HEK293T (cell line): ENCODE measurements at places on chromosomes 11 and 22.
A peak's percentile ranks its signal among the peaks of the same experiment; 100 is the strongest.

DNA sequence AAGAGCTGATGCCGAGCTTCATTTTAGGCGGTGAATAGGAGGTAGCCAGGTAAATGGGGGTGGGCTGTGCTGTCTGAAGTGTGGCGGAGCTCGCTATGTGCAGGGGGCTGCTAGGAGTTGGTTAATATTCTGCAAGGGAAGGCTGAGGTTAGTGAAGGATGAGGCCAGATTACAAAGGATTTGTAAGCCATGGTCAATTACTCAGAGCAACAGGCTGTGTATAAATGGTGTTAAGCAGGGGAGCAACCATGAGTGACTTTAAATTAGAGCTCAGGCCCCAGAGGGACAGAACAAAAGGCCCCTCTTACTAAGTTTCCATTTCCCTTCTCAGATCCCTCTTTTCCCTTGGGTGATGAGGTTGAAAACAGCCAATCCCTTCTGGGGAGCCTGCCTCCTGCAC, 7.3 kb upstream of the MCAM start:
- no peak for DNase-seq

DNA sequence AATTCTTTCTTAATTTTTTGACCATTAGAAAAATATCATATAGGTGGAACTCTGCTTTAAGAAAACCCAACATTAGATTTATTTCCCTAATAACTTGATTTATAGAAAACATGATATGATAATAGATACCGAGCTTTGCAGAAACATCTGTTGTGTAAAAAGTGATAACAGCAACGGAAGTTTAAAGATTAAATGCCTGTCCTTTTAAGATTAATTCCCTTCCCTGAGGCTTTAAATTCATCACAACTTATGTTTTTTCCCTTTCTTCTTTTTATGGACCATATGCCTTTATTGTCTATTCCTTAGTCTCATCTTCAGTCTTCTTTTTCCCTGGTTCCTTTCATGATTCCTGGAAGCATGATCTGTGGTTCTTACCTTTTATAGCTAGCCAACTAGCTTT, 1.9 kb downstream of the USP47 start:
- no peak for DNase-seq

- DNase-seq: no peak
These were observed 156.9 kb upstream of the HSD17B12 start for GRCh38 chr11:43523632-43524031.

GRCh38 chr11:128715691-128716561, 22.1 kb downstream of the FLI1 start:
- DNase-seq: no peak

DNA sequence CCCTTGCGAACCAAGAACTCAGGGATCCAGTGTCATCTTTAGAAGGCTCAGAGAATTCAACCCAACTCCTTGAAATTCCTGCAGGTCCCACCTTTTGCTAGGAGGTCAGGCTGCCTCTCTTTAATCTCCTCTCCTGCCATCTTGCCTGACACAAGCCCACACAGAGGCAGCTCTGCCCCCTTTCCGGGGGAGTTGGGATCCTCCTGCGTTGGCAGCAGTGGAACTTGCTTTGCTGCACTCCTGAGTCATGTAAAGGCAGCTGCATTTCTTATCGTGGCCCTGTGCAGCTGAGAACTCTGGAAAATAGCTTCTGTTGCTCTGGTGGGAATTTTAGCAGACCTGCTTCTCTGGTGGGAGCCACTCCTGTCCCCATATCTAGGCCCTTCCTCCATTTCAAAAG, 142.3 kb upstream of the TBCEL start:
- DNase-seq: no peak

DNA sequence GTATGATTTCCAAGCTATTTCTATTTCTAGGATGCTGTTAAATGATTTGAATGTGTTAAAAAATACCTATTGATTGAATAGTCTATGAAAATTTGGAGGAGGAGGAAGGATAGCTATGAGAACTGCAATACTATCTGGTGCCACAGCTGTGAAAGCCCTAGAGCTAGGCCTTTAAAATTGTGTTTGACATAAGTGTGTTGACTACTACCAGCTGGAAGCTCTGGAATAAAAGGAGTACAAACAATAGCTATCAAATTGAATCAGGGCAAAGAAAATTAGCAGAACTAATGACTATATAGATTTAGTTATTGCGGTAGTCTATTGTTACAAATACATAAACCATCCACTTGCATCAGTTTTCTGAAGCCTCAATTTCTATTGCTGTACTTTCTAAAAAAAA, 124.8 kb upstream of the CNTN5 start:
- DNase-seq: no peak

DNA sequence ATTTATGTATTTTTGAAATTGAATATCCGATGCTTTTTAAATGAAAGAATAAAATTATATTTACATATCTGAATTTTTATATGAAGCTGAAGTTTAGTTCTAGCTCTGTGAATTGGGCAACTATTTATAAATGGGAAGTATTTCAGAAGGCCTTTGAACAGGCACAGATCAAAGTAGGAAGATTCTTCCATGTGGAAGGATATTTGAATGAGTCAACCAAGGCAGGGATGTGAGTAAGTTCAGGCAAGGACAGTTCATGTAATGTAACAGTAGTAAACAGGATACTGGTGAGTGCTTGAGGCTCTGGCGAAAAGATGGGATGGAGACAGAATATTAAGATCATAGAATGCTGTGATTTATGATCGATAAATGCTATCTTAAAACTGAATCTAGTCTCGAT, 417.8 kb upstream of the CCDC179 start:
- DNase-seq: no peak

DNA sequence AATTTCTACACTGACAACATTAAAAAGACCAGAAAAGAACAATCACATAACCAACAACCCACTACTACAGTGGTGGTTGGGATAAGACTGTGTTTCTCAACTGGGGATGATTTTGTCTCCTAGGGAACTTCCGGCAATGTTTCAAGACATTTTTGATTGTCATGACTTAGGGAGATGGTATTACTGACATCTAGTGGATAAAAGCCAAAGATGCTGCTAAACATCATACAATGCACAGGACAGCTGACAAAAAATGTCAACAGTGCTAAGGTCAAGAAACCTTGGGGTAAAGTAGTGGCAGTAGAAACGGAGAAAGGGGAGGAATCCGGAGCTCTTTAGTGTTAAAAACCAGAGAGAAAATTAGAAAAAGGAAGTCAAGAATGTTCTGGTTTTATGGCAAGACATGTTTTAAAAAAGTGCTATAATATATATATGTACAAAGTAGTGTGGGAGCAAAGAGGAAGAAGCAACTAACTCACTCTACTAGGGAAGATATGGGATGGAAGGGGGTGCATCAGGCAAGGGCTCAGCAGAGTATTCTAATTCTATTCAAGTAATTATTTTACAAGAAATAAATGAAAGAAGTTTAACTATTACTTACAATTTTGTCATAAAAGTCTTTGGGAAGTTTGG, 37.2 kb downstream of the CKAP5 start:
- DNase-seq: peak; percentile 14

- DNase-seq: no peak
These were observed 18.6 kb upstream of the NXPE4 start for GRCh38 chr11:114614127-114614720.

GRCh38 chr22:42869888-42870480, 12.9 kb upstream of the ARFGAP3 start:
- DNase-seq: no peak

- no peak for DNase-seq
These were observed 28.4 kb upstream of the HMOX1 start for GRCh38 chr22:35352214-35353111.

- no peak for DNase-seq
These were observed 259.7 kb downstream of the INSC start for GRCh38 chr11:15374418-15374817.

DNA sequence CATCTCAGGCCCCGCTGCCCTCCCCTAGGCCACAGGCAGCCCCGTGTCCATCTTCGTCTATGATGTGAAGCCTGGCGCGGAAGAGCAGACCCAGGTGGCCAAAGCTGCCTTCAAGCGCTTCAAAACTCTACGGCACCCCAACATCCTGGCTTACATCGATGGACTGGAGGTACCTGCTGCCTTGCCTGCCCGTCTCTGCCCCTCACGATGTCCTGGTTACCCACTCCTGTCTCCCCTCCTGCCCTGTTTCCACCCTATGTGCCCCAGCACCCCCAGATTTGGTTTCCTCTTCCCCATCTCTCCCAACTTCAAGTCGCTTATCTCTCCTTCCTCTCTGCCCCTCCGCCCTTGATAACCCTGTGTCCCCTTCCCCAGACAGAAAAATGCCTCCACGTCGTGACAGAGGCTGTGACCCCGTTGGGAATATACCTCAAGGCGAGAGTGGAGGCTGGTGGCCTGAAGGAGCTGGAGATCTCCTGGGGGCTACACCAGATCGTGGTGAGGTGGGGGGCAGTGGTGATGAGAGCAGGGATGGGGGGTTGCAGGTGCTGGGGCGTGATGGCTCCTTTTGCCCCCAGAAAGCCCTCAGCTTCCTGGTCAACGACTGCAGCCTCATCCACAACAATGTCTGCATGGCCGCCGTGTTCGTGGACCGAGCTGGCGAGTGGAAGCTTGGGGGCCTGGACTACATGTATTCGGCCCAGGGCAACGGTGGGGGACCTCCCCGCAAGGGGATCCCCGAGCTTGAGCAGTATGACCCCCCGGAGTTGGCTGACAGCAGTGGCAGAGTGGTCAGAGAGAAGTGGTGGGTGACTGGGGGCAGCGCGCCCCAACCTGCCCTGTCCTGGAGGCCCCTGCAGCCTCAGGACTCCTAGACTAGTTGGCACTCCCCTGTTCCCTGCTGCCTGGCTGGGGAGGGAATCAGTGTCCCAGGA, 930 bp downstream of the SCYL1 start:
- no peak for DNase-seq

GRCh38 chr11:67344264-67344663, 9.1 kb downstream of the POLD4 start:
- peak; percentile 1 for DNase-seq

- DNase-seq: no peak
These were observed 86.7 kb upstream of the DDI1 start for GRCh38 chr11:103949781-103950180.

DNA sequence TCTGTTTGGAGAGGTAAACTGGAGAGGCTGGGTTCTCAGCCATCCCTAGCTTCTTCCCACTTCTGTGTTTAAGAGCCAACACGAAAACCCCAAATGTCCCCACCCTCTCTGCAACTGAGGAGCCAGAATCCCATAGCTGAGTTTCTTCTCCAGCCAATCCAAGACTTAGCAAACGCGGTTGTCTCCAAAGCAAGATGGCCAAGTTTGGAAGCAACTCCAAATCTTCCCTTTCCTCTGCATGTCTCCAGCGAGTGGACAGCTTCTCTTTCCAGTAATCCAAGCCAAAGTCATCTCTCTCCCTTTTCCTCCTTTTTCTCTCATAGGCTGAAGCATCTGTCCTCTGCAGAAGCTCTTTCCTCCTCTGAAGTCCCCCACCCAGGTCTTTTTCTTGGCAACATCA, 539.2 kb downstream of the MIAT start:
- no peak for DNase-seq

GRCh38 chr11:44949160-44950030, 1.3 kb downstream of the TP53I11 start:
- DNase-seq: peak; percentile 50

- no peak for DNase-seq
These were observed 7.9 kb downstream of the NCAM1 start for GRCh38 chr11:112968941-112969713.

- no peak for DNase-seq
These were observed 12.3 kb upstream of the ARL14EP start for GRCh38 chr11:30310623-30311022.
